CD4-positive, alpha-beta memory T cell (primary cell): ENCODE measurements at places on chromosomes 7 and 10.
A peak's percentile ranks its signal among the peaks of the same experiment; 100 is the strongest.

GRCh38 chr10:132660385-132660784 is 122.8 kb downstream of the INPP5A start:
- no peak for DNase-seq

- DNase-seq, result no peak
Measured at GRCh38 chr10:48934672-48935501, 4.8 kb downstream of the LRRC18 start.

DNA sequence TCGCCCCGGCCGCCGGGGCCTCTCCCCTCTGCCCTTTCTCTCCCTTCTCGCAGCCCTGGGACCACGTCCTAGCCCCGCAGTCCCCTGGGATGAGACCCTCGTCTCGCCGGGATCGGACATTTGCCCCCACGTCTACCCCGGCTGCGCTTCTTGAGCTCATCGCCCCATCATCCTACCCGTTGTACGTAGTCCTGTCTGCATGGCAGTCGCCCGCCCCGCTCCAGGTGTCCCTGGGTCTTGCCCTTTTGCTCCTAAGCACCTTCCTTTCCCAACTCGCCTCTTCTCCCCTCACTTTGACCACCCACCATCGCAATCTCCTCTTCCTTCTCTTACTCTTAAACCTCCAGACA is 582 bp downstream of the TPST1 start:
- no peak for DNase-seq

DNA sequence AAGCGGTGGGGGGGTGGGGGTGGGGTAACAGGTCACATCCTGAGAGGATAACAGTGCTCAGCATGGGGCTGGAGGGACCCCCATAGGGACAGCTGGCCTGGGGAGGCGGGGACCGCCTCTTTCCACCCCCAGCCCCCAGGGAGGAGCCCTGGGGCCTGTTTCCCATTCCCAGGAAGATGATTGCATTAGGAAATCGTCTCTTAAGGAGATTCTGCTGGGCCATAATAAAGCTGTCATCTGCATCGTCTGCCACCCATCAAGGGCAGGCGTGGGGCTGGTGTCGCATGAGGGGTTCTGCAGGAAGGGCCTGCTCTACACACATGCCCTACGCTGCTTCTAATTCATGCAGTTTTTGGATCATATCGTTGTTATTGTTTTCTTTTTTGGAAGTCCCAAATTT is 17.2 kb downstream of the RET start:
- DNase-seq, result no peak

GRCh38 chr7:33632840-33633525 is 272.4 kb upstream of the BMPER start:
- DNase-seq, result no peak

GRCh38 chr10:90204956-90205314 is 503.5 kb downstream of the KIF20B start:
- DNase-seq, result no peak

GRCh38 chr7:2196381-2197378 is 36.1 kb downstream of the MAD1L1 start:
- no peak for DNase-seq

- no peak for DNase-seq
Measured at GRCh38 chr10:126844406-126844805, 60.8 kb upstream of the DOCK1 start.

GRCh38 chr7:94030634-94031033 is 26.5 kb upstream of the BET1 start:
- no peak for DNase-seq

- DNase-seq, result no peak
Measured at GRCh38 chr7:73870041-73870492, 9.1 kb downstream of the TMEM270 start.

DNA sequence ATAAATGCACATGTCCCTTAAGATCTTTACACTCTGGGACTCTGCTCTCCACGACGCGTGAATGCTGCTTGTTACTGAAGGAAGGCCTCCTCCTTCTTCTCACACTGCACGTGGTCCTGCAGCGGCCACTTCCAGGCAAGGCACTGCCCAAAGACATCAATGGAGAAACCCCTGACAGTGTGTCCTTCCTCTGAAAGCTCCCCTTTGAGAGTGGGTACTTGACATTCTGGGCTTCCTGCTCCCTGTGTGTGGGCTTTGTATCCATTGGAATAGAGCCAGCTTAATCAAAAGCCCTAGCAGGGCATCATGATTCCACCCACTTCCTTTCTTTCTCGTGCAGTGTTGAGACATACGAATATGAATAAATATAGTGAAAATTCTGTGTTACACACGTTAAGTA is 69.7 kb upstream of the STK17A start:
- no peak for DNase-seq

DNA sequence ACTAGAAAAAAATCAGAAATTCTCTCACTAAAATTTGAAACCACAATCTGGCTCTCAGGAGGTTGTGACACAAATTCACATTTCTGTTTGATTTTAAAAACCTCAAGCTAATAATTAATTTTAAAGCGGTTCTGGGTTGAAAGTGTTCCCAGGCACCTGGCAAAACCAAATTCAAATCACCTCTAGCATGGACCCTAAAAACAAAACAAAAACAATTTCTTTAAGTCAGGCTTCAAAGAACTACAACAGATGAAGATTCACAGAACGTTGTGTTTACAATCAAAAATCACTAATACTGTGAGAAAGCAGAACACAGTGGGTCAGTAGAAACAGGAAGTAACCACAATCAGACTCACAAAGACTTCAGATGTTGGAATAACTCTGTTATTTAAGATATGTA is 7.2 kb upstream of the RELN start:
- no peak for DNase-seq

- no peak for DNase-seq
Measured at GRCh38 chr10:18158773-18159265, 18.6 kb downstream of the CACNB2 start.

- no peak for DNase-seq
Measured at GRCh38 chr7:116534790-116535189, 10.0 kb downstream of the CAV1 start.

DNA sequence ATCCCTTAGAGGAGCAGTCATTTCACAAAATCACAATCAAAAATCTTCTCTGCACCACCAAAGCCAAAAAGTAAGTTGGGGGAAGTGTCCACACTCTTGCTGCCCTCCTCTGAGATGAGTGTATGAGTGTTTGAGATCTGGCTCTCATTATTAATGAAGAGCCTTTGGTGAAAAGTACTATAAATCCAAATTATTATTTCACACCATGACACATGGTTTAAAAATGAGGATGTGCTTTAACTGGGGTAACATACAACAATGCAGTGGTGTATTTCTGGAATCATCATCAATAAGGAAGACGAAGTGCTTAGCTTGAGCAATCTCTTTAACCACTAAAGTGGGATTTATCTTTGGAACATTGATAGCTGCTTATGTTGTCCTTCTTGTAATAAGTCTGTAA is 114.2 kb upstream of the ADAM12 start:
- no peak for DNase-seq

GRCh38 chr10:21753497-21754270 is 219.7 kb downstream of the MLLT10 start:
- no peak for DNase-seq

DNA sequence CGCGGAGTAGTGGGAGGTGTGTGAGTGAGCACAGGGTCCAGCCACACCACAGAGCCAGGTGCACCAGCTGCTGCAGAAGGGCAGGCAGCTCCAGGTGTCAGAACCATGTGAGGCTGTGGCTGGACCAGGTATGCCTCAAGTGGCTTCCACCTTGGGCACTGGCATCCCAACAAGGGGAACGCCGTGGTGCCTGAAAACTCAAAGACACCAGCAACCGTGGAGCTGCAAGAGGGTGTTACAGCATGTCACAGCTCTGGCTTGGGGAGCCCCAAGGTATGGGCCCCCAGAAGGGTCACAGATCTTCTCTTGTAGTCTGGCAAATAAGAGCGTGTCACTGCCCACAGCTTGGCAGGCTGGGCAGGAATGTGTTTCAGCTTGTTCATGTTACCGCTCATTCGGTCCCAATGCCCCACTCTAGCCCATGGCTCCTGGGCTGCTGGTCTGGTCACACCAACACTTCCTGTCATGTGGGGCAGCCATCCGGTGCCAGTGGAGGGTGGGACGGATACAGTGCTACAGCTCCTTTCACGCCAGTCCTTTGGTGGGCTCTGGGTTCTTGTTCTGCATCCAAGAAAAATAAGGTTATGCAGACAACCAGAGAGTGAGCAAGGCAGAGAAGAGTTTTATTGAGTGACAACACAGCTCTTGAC is 29.8 kb downstream of the STRA8 start:
- DNase-seq, result no peak

DNA sequence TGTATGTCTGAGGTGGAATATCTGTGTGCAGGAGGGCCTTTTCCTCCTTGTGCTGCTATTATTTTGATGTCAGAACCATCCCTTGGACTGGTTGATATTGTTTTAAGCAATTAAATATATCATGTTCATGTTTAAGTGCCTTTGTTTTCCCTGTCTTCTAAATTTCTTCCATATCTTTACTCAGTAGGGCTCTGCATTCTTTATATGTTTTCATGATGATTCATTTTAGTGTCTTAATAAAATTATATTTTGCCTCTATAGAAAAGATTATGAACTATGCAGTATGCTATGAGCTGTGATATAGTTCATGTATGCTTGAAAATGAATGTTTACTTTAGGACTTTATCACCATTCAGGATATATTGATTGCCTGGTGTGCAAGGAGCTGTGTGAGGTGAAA is 34.8 kb downstream of the AHR start:
- no peak for DNase-seq

GRCh38 chr7:155351120-155351870 is 53.6 kb downstream of the INSIG1 start:
- DNase-seq, result no peak

- DNase-seq, result no peak
Measured at GRCh38 chr10:35752469-35753461, 110.7 kb upstream of the FZD8 start.

- no peak for DNase-seq
Measured at GRCh38 chr10:22992621-22993020, 64.8 kb downstream of the ARMC3 start.

GRCh38 chr10:88764110-88764509 is 4.3 kb downstream of the LIPN start:
- no peak for DNase-seq

DNA sequence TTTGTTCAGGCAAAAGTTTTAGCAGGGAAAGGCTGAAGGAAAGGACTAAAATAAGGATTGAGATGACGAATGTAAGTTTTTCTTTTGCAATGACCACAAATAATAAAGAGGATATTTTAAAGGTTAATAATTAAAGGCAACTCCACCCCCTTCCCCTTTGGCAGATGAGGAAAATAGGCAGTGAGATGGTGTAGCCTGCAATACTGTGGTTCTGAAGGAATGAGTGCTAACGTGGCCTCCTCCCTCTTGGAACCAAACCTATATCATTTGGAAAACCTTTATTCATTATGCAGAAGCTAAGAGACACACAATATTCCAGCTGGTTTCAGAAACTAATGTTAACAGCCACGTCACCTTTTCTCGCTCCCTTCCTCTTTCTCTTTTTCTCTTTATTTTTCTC is 70.9 kb upstream of the COL1A2 start:
- DNase-seq, result no peak

DNA sequence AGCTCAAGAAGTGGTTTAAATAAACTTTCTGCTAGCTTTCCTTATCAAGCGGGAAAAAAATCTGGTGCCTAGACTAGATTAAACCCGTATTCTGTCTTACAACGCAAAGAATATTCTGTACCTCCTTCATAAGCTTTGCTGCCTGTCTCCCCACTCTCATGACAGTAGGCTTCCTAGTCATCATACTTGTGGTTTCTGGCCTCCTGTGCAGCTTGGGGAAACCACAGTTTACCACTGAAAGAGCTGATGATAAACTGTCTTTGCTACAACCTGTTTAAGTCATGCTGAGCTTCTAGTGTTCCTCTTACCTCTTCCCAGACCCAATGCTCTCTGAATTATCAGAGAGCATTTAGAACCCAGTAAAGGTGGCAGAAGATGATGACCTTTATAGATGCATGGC is 55.0 kb downstream of the PODXL start:
- peak; percentile 46 for DNase-seq

- no peak for DNase-seq
Measured at GRCh38 chr10:97022616-97023015, 163.1 kb downstream of the SLIT1 start.

GRCh38 chr7:13532028-13532753 is 457.3 kb downstream of the ETV1 start:
- DNase-seq, result peak; percentile 2

DNA sequence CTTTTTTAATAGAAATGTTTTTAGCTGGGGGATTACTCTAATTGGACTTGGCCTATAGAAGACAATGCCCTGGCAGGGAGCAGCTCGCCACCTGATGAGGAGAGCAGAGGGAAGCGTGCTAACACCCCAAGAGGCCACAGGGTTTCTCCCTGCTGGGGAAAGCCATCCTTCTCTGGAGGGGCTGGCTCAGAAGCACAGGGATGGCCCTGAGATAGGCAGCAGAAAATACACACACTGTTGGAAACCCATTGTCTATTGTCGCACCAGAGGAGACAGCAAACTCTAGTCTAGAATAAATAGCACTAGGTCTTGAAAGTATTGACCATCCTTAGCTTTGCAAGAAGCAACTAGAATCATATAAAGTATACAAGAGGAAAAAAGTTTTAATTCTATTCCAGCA is 5.4 kb downstream of the COBL start:
- DNase-seq, result no peak

- DNase-seq, result no peak
Measured at GRCh38 chr7:124992851-124993562, 63.4 kb upstream of the POT1 start.

DNA sequence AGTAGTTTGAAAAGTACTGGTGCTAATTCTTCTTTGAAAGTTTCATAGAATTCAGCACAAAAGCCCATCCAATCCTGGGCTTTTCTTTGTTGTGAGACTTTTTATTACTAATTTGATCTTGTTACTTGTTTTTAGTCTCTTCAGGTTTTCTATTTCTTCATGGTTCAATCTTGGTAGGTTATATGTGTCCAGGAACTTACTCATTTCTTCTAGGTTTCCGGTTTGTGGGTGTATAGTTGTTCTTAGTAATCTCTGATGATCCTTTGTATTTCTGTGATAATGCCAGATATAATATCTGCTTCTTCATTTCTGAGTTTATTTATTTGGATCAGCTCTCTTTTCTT is 147.5 kb downstream of the RTKN2 start:
- DNase-seq, result no peak

DNA sequence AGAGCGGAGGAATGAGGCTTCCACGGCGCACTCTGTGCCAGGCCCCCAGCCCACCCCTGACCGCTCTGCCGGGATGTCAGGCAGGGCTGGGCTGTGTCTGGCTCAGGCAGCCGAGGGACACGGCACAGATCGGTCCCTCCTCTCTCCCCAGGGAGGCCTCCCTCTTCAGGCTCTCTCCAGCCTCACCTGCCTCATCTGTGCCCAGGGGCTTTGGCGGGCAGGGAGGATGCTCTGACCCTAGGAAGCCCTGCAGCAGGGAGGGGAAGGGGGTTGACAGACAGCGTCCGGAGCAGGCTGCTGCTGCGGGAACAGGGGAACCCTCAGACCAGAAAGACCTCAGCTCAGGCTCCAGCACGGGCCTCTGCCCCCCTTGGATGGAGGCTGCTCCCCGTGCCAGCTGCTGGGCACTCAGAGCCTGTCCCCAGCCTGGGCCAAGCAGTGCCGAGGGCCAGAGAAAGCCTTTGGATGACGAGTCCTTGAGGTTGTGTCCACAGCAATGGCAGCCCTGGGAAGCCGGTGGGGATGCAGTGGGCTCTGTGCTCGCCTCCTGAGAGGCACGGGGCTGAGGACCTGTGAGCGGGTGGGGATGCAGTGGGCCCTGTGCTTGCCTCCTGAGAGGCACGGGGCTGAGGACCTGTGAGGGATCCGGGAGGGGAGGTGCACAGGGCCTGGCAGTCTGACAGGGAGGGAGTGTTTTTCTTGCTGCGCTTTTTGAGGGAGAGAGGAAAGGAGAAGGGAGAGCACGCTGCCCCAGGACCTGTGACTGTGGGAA is 66.9 kb downstream of the FOXL3 start:
- no peak for DNase-seq
